ENCODE measurements at places on chromosomes 4 and X. TPM values are rescaled to one million over a fixed set of nuclear protein-coding genes. Genes with fewer than 3 reads are reported as not detected.

GRCh38 chr4:10622728-10623127 is 61.8 kb downstream of the CLNK start:
- DNase-seq = no peak

DNA sequence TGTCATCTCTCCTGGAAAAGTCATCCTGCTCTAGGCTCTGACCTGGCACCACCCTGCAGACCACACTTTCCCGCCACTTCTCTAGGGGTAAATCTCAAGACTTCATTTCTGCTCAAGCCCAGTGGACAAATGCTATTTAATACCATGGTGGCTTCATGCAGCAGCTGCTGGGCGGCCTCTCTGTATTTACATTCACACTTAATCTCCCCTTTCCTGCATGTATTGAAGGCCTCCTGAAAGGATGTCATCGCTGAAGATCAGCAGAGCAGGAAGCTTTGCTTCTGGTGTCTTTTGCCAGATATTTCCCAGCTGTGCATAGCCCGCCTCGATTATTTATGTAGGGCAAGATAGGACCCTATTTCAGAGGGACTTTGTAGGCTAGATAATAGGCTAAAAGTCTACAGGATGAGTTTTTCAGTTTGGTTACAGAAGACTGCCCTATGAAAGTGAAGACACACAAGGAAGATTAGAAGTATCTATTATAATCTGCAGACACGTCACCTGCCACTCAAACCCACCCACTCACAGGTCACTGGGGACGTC is 17.2 kb downstream of the PROM1 start:
- no peak for DNase-seq

GRCh38 chrX:103624111-103624510 is 4.7 kb upstream of the TCEAL1 start:
- DNase-seq = no peak

Gene PDGFRA
- 170 TPM for polyA plus RNA-seq

Data from right renal cortex interstitium (tissue), 3 donors.